ENCODE measurements at places on chromosomes 7 and 10.
A peak's percentile ranks its signal among the peaks of the same experiment; 100 is the strongest.

- DNase-seq = no peak
Observed at GRCh38 chr7:145543242-145543641, 573.4 kb upstream of the CNTNAP2 start.

DNA sequence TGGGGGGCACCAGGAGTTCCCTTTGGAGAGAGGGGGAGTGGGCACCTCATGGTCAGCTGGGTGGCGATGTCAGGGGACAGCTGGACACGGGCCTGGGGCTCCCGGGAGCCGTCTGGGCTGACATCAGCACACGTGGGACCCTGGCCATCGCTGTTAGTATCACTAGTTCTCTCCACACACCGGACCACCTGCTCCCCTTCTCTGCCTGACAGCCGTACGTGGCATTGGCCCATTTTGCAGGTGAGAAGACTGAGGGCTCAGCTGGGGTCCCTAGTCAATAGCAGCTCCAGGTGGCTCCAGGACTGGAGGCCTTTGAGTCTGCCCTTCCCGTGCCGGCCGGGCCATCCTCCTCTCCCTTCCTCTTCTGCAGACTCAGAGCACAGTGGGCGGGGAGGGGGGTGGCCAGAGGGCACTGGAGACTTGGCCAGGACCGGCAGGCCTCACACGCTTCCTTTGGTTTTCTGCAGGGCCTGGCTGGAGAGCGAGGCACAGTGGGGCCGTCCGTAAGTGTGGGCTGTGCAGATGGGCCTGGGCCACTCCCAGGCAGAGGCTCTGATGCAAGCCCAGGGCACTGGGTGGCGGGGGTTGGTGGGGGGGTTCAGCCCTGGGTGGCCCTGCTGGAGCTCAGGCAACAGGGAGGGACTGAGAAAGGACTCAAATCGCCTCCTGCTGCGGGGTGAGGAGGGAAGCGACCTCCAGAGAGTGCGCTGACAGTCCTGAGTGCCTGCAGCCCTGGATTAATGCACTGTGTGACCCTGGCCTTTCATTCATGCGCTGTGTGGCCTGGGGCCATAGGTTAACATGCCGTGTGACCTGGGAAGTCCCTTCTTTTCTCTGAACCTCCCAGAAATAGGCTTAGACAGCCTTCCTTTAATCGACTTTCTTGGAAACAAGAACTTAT, 78.2 kb downstream of the MYL10 start:
- DNase-seq = no peak

DNA sequence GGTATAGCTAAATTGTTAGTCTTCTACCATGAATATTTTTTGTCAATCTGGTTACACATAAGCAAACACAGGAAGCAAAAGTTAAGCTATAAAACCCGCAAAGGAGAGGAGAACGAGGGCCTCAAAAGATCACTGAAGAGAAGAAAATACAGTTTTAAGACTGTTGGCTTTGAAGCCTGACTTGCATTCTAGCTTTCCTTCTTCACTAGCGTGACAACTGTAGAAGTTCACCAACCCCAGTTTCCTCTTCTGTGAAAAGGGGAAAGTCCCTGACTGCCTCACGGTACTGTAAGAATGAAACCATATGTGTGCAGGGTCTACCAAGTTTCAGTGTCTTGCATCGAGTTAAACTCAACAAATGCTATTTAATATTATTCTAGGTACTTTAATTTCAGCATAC, 7.5 kb upstream of the LRRN3 start:
- peak; percentile 43 for DNase-seq

DNA sequence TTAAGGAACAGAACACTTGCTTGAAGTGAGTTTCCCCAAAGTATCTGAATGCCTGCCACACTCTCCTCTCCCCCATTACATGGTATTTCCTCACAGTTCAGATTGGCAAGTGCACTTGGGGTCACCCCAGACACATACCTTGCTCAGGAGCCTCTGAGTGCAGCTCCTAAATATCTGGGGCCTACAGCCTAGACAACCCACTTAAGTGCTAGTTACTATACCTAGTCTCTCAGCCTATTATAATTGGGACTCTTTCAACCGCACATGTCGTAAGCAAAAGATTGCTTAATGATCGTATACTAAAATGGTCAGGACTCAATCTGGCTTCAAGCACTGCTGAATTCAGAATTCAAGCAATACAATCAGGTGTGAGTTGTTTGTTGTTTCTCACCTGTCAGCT, 19.9 kb downstream of the TMEM176B start:
- DNase-seq = no peak
